Right ventricle myocardium inferior (tissue), 1 donor: ENCODE measurements at places on chromosomes 1 and 21. TPM values are rescaled to one million over a fixed set of nuclear protein-coding genes. Genes with fewer than 3 reads are reported as not detected.

DNA sequence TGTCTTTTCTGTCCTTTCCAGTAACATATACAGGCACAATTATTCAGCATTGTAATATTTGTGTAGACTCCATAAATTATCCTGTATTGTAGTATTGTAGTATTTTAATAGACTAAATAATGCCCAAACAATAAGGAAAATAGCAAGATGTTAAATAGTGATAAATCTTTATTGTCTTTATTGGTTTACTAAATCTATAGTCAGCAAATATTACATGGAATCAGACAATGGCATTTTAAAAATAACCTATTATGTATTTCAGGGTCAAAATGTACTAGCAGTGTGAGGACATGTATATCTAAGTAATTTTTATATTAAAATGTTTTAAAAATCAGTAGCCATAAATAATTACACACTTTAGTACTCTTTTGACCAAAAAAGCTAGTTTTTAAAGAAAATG is 202.3 kb downstream of the GREM2 start:
- no peak for DNase-seq

DNA sequence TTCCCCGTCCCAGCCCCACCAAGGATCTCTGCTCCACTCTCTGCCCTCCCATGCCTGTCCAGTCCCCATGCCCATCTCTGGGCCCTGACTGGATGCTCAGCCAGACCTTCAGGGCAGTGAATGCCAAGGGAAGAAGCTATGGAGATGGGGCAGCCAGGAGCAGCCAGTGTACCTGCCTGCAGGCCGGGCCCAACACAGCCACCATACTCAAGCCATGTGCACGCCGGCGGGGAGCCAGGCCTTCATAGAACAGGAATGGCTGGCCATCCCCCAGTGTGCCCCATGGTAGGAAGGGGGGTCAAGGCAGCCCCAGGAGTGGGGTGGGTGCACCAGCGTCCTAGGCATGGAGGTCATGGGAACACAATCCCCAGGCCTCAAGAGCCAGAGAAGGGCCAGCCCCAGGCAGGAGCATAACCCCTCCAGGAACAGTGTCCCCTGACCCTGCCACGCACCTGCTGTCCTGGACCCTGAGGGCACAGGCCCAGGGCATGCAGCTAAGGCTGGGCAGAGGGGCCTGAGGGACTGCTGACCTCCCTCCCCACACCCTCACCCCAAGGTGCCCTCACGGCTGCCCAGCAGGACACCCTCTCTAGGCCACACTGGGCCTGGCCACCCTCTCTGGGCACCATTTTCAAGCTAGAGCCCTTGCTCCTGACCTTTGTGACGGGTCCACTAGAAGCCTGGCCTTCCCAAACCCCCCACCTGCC is 20.3 kb upstream of the ARF1 start:
- peak; percentile 53 for DNase-seq

- DNase-seq = no peak
Observed at GRCh38 chr1:217184854-217185253, 446.0 kb downstream of the GPATCH2 start.

DNA sequence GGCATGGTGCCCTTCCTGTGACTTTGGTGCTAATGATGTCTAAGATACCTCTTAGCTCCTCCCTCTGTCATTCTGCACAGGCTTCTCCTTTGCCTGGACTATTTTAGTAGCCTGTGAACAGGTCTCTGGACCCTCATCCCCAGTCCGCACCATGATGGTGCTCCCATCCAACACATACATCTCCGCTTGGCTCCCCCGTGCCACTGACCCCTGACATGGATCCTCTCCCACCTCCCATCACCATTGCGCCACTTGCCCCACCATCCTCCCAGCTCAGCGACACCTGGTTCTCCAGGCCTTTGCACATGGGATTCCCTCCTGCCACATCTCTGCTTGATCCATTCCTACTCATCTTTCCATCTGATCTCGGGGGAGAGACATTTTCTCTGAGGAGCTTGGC is 33.9 kb downstream of the RUNX3 start:
- no peak for DNase-seq

- no peak for DNase-seq
Observed at GRCh38 chr1:15900662-15901279, 53.3 kb downstream of the SPEN start.

DNA sequence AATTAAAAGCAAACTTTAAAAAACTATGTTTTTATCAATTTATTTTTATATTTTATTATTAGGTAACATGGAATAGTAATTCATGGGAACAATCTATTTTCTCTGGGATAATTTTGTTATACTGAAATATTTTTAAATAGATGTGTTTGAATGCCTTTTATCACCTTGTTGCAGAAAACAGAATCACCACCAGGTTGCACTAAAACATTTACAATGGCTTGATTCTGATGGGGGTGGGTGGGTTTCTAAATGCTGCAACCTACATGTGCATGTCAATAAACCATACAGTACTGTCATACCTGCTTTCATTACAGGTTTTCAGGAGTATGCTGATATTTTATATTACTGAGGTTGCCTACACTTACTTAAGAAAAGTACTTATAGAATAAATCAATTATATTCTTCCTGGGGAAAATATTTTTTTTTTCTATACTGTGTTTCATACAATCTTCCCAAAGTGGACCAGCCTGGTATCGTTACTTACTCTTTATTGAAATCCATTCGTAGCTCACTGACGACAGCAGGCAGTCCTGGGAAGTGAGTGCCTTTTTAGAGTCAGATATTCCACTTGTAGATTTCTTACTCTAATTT is 132.8 kb downstream of the PTPRC start:
- no peak for DNase-seq

DNA sequence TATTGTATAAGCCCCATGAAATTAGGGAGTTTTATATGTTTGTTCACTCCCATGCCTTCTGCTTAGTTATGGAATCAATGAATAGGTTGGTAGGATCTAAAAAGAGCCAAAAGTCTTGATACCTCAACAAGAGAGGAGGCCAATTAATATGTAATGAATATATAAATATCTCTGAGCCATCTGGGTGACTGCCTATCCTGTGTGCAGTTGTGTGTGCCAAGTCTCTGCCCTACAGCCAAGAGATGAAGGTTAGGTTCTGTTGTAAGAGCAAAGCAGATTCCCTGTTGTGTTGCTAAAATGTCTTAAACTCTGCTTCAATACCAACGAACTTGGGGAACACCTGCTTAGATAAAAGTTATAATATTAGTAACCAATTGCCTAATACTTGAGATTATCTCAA is 61.8 kb upstream of the GORAB start:
- no peak for DNase-seq

GRCh38 chr1:183739741-183740271 is 65.1 kb upstream of the RGL1 start:
- no peak for DNase-seq

C2CD2 gene
- total RNA-seq = 7.0 TPM

PLA2G2F gene
- total RNA-seq = not detected

SLC9C2 gene
- total RNA-seq = 0.16 TPM

KCNE2 gene
- not detected for total RNA-seq

DNA sequence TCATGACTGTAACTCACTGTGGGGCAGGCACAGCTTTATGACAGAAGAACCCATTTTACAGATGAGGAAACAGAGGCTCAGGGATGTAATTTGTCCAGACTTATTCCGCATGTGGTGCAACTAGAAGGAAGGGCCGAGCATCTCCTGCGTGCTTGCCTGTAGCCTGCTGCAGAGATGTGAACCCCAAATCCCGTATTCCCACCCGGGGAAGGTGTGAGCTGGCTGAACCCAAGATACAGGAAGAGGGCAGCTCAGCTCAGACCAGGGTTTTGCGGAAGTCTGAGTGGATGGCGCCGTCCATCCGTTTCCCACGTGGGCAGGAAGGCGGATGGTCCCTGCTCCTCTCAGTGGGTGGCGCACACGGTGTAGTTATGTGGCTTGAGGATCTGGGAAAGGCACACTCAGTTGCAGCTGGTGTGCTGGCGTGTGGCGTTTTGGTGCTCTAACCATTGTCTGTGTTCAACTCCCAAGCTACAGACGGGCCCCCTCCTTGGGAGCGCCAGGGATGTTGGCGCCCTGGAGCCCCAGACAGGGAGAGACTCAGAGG is 1.2 kb downstream of the CROCC start:
- DNase-seq = no peak

DNA sequence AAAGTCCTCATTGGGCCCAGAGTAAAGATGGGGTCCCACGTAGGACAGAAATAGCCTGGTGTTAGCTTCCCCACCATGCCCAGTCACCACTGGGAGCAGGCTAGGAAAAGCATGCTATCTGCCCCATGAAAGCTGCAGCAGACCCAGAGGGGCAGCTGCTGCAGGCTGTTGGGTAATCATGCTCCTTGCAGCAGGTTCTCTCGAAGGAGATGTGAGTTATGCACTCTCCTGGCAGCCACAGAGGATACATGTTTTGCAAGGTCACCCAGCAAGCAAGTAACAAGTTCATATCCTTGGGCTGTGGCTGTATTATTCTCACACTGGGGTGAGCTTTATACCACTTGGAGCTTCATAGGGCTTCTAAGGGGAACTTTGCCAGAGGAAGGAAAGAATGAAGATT is 9.1 kb upstream of the HEYL start:
- DNase-seq = no peak

DNA sequence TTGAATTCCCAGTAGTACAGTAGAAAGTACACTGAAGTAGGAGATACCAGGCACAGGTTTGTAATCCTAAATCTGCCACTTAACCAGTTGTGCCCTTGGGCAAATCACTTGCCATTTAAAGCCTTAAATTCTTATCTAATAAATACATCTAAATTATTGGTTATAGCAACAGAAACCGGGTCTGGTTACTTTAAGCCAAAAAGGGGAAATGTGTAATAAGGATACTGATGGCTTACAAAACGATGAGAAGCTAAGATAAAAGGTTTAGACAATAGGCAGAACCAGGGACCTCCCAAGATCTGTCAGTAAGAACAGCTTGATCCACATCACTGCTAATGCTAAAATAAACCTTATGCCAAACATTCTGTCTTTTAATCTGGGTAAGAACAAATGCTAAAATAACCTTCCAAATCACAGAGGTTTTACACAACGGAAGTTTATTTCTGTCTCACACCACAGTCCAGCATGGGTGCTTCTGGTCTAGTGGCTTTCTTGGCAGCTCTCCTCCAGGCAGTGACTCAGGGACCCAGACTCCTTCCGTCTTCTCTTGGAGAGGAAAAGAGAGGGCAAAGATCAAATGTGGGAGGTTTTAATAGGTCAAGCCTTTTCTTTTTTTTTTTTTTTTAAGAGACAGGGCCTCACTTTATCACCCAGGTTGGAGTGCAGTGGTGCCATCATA is 16.5 kb upstream of the ZMYM1 start:
- DNase-seq = no peak
